ENCODE measurements at places on chromosomes 1 and 21.
A peak's percentile ranks its signal among the peaks of the same experiment; 100 is the strongest.

- DNase-seq = no peak
Measured at GRCh38 chr21:24759348-24760075, 847.8 kb downstream of the MRPL39 start.

DNA sequence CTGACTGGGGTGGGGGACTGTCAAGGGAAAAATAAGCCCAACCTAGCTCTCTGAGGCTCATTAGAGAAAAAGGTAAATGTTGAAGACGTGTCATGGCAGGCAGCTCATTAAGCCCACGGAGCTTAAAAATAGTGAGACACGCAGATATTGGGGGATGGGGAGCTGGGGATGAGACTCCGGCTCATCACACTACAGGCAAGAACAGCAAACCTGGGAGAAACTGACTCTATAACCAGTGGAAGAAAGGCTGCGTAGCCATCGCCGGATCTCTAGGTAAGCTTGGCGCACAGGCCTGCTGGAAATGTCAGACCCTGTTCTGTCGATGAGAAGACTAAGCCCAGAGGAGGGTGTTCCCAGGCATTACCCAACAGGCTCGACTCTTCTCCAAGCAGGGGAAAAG lies 78.0 kb downstream of the SYT2 start:
- no peak for DNase-seq

- no peak for DNase-seq
Measured at GRCh38 chr1:77756052-77756754, 3.4 kb downstream of the USP33 start.

DNA sequence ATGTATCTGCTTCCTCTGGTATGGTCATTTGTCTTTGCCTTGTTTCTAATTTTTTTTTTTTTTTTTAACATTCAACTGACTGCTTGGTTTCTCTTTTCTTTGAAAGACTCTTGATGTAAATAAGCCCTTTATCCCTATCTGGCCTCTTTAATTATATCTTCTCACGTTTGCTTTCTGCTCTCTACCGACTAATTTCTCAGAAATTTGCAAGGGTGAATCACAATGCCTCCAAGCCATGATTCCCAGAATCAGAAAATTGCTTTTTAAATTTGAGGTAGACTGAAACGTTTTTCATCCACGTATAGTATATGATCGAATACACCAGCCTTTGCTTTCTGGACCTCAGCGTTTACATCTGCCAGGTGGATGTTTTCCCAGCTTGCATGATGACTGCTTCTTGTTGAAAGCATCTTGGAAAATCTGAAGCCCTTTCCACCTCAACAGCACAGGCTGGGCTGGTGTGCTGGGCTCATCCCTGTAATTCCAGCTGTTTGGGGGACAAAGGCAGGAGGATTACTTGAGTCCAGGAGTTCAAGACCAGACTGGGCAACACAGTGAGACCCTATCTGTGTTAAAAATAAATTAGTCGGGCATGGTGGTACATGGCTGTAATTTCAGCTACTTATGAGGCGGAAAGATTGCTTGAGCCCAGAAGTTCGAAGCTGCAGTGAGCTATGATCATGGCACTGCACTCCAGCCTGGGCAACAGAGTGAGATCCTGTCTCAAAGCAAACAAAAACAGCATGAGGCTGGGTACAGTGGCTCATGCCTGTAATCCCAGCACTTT lies 35.0 kb upstream of the GPR137B start:
- DNase-seq = no peak

- DNase-seq = peak; percentile 67
Measured at GRCh38 chr21:45152265-45152746, 77.9 kb downstream of the ADARB1 start.

GRCh38 chr1:66282891-66283621 lies 250.9 kb upstream of the SGIP1 start:
- no peak for DNase-seq

DNA sequence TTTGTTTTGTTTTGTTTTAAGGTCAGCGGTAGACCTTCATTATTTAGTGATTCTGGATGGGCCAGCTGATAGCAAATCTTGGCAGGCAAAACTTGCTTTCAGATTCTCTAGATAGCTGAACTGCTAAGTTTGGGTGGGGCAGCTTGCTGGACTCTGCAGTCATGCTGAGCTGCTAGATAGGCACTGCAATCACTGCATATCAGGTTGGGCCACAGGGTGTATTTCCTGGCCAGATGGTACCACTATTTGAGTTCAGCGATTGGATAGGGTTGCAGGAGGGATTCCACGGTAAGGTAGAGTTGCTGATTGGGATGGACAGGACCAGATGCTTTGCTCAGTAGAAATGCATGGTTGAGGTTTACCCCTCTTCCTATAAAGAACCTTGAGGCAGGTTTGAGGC lies 579.3 kb upstream of the ADGRL4 start:
- DNase-seq = no peak

DNA sequence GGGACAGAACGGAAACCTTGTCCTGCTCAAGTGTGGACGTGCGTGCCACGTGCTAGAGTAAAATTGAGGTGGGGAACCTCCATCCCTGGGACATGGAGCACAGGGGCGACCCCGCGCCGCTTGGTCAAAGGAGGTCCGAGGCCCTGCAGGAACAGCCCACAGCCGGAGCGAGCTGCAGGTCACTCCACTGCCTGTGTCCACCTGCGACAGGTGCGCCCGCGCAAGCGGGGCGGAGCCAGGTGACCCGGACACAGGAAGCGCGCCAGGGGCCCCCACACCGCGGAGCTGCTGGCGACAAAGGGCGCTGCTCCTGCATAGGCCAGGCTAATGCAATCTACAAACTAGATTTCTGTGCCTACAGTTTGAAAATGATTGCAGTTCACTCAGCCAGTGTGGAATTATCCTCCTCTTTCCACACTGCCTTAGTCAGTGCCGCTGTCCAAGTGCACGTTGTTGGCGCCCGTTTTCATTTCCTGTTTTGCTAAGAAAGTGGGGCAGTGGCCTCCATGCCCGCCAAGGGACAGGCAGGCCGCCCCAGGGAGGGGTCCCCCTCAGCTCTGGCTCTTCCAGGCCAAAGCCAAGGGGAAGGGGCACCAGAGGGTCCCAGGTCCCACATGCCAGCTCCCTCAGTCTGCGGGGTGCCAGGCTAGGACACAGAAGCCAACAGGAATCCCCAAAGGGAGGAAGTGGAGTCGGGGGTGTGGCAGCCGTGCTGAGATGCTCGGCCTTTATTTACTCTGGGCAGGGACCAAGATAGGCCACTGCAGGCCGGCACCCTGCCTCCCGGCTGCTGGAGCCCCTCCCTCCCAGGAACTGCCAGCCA lies 4.3 kb upstream of the NADK start:
- DNase-seq = no peak

- no peak for DNase-seq
Measured at GRCh38 chr21:34968414-34969333, 80.4 kb downstream of the RUNX1 start.

GRCh38 chr1:248755517-248755916 lies at the start of gene LYPD8:
LYPD8 (minus strand) TSS chr1:248755759; CDS start chr1:248751081, 4,678 bp downstream.
- no peak for DNase-seq

GRCh38 chr21:39012326-39013230 lies 170.7 kb downstream of the PSMG1 start:
- no peak for DNase-seq

- DNase-seq = no peak
Measured at GRCh38 chr1:68201546-68202238, 30.6 kb downstream of the WLS start.

DNA sequence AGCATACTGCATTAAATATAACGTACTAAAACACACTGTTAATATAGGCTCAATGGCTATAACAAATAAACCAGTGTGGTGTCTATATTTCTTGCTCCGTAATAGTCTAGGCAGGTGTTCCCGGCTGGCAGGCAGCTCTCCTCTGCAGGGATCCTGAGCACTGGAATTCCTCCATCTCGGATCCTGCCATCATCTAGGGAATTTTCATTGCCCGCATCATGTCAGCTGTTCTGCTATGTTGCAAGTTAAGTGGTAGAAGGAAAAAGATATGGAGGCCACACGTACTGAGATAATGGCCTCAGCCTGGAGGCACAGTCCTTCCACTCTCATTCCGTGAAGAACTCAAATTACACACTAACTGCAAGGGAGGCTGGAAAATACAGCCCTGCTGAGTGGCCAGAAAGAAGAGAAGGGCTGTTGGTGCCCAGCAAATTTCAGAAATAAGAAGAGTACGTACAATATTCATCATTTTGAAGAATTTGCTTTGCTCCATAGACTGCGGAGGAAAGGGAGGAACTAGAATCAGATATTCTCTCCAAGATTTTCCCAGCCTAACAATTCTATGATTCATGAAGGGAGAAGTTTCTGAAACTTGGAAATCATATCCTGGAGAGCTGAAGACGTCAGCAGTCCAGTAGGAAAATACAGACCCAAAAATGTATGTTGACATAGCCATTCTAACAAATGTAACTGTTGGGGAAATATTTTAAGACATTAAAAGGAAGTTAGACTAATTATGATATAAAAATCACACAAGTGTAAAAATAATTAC lies 263.3 kb downstream of the MRPL39 start:
- DNase-seq = no peak

GRCh38 chr21:36320421-36321324 lies 676 bp downstream of the MORC3 start:
- no peak for DNase-seq

GRCh38 chr1:198465201-198466144 lies 75.0 kb downstream of the ATP6V1G3 start:
- no peak for DNase-seq

DNA sequence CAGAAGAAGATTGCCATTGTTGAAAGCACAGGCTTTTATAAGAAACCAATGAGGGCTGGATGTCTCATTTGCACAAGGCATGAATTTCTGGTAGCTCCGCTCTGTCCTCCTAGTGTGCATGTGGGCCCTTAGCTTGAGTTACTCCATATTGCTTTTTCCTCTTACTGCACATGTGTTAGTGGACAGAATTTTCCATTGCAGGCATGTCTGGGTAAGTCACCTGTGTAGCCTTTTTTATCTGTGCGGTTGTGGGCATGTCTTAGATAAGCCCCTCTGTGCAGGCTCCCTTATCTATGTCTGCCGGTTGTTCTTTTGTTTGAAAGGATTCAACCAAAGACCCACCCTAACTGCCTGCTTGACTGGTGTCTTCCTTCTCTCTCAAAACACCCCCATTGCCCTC lies 7.2 kb upstream of the CLCA1 start:
- DNase-seq = no peak

DNA sequence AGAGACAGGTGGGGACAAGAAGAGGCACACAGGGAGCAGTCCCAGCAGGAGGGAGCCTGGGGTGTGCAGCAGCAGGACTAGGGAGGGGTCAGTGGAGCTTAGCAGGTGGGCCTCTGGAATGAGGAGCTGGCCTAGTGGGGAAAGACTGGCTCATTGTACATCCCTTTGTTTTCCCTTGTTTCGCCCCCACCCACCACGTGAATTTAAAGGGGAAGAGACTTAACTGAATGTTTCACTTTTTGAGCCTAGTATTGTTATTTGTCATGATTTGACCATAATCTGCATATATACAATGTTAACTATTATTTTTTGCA lies 181.7 kb downstream of the DHRS3 start:
- DNase-seq = no peak

GRCh38 chr1:206698011-206698410 lies 13.3 kb downstream of the MAPKAPK2 start:
- DNase-seq = no peak

- no peak for DNase-seq
Measured at GRCh38 chr1:10979483-10979920, 33.0 kb upstream of the TARDBP start.

GRCh38 chr1:189149547-189150375 lies 1327.9 kb downstream of the BRINP3 start:
- DNase-seq = no peak

DNA sequence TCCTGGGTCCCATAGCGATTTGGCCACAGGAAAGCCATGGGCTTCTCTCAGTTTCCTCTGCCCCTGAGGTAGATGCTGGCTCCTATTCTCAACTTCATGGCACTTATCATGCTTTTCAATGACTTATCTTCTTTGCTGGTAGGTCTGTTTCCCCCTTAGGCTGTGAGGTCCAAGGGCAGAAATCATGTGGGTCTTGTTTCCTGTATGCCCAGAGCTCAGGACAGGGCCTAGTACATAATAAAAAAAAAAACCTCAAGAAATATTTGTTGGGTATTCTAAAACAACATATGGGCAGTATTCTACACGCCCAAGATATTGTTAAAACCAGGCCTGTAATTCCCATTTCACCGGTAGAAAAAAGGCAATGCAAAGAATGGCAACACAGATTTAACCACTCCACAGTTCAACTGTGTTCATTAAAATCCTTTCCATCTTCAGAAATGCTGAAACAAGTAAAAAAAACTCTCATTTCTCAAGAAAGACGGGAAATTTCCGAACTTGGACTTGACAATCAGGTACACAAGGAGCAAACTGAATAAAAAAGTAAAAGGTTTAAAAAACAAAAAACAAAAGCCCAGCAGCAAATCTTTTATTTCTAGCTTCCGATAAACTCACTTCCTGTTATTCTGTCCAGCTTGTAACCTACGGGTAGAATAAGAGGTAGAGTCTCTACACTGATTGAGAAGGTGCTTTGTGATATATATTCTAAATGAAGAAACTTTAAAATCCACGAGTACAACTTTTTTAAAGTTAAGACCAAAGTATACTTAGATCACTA lies 6.3 kb upstream of the TDRD10 start:
- DNase-seq = no peak

DNA sequence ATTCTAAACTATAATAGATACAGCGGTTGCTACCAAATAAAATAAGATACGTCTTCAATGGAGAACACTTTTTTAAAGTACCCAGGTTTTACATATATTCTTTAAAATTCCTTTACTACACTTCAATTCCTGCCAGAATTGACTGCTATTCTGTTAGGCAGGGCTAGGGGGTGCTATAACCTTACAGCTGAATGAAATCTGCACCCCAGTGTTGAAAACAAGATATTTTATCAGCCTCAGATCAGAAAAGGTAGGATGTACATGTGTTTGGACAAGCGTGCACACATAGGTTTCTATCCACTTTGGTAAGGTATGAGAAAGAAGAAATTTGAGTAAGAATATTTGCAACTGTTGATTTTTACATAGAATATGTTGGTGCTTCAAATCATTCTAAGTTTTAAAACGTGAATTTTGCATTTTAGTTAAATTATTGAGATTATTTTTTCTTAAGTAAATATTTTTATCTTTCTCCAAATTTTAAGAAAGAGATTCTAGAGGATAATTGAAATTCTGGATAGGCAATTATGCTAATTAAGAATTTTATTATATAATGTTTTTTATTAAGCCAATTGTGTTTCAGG lies 490.8 kb upstream of the ADGRL4 start:
- no peak for DNase-seq

DNA sequence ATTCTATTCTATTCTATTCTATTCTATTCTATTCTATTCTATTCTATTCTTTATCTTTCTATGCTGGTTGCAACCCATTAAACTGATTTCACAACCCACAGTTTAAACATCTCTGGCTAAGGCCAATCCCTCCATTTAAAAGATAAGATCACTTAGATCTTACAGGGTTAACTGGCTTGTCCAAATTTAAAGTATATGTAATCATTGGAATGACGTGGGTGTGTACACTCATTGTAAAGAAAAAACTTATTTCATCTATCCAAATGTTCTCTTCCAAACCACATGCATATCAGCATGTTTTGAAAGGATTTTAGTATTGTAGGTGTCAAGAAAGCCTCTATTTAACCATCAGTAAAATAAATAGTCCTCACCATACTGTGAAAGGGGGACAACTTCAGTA lies 299.6 kb upstream of the RUNX1 start:
- no peak for DNase-seq

All from activated gamma-delta T cell treated with Interleukin-2 at 50 U/mL for 16 hours (primary cell).